Bronchial smooth muscle cell (primary cell): ENCODE measurements at places on chromosomes 1 and 21. TPM values are rescaled to one million over a fixed set of nuclear protein-coding genes. Genes with fewer than 3 reads are reported as not detected.

The TNFRSF18 gene
- total RNA-seq = 0.34 and 0.79 TPM in 2 replicates

The RAB3GAP2 gene
- total RNA-seq = 29.0 and 33.0 TPM in 2 replicates

The FLAD1 gene
- 13.7 and 14.3 TPM in 2 replicates for total RNA-seq

The TDRKH gene
- 0.95 and 1.0 TPM in 2 replicates for total RNA-seq

The ATP6V1G3 gene
- not detected in 2 replicates for total RNA-seq

The LRRC38 gene
- total RNA-seq = not detected in 2 replicates

The PIGK gene
- total RNA-seq = 33.0 and 34.2 TPM in 2 replicates
